ENCODE measurements at places on chromosomes 7 and 10.

- DNase-seq, result no peak
- no peaks in the 10 kb centered on the region for H3K27me3 ChIP-seq
- no peak overlapping the region for H3K27ac ChIP-seq
- peaks cover 9% of the 10 kb centered on the region for H3K36me3 ChIP-seq
Measured at GRCh38 chr7:111931016-111931517, 275.1 kb downstream of the DOCK4 start.

- H3K4me3 ChIP-seq, result no peak overlapping the region
- H3K27me3 ChIP-seq, result no peaks in the 10 kb centered on the region
- no peak for DNase-seq
- H3K27ac ChIP-seq, result no peak overlapping the region
- H3K36me3 ChIP-seq, result no peaks in the 10 kb centered on the region
Measured at GRCh38 chr7:54858008-54858692, 99.1 kb upstream of the SEC61G start.

DNA sequence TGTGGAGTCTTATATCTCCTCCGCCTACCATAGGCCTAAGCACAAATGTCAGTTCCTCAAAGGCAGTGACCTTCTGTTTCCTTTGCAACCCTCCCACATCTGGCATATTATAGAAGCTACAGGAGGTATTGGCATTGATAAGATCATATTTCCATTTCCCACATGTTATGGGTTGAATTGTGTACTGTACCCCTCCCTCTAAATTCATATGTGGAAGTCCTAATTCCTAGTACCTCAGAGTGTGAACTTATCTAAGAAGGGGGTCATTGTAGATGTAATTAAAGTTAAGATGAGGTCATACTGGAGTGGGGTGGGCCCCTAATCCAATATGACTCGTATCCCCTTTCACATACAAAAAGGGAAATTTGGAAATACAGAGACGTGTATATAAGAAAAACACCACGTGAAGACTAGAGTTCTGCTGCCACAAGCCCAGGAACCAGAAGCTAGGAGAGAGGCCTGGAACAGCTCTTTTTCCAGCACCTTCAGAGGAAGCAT lies 6.1 kb upstream of the LAMB4 start:
- no peaks in the 10 kb centered on the region for H3K4me1 ChIP-seq
- H3K27me3 ChIP-seq, result no peaks in the 10 kb centered on the region
- no peak overlapping the region for H3K27ac ChIP-seq
- no peaks in the 10 kb centered on the region for H3K36me3 ChIP-seq
- no peak overlapping the region for H3K4me3 ChIP-seq

DNA sequence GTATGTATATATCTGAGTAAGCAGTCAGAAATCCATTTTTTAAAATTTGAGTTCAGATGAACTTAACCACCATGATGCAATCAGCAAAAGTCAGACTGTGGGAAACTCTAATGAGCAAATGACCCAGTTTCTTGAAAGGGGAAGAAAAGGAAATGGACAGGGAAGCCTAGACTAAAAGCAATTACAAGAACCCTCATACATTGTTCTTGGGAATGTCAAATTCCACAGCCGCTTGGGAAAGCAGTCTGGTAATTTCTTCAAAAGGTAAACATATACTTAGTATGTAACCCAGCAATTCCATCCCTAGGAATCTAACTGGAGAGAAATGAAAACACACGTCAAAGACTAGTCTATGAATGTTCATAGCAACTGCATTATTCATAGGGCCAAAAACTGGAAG lies 16.4 kb upstream of the FOXK1 start:
- no peaks in the 10 kb centered on the region for H3K36me3 ChIP-seq
- peaks cover 17% of the 10 kb centered on the region for H3K4me1 ChIP-seq
- DNase-seq, result no peak
- peak overlapping the region; percentile 17 for H3K27ac ChIP-seq
- no peak overlapping the region for H3K4me3 ChIP-seq

DNA sequence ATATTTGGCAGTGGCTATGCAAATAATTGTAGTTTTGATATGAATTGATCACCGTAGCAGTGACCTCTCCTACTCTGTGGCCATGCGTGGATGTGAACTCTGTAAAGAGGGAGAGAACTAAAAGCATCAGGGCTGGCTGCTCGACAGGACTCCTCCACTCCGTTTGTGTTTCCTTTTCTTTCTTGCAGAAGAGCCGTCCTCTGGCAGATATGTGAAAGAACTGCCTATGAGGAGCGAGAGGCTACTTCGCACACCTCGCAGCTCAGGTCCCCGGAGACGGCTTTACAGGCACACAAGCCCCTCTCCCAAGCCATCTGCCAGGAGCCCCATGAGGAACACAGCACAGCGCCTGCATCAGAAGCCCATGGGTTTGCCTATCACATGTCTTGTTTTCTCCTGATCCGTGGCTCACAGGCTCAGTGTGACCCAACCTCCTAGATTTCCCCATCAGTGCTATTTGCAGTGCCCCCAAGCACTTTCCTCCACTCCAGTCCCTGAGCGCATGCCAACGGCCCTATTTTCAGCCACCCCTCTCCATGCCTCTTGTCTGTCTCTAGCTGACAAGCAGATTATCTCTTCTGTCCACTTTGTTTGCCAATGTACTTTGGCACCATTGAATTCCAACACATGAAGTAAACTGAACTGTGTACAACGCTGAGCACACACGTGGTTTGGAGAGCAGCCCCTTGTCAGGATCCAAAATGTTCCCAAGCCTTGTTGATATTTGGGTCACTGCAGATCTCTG lies 164.3 kb upstream of the AKR1E2 start:
- H3K27me3 ChIP-seq, result no peaks in the 10 kb centered on the region
- no peak overlapping the region for H3K27ac ChIP-seq
- H3K36me3 ChIP-seq, result no peaks in the 10 kb centered on the region

DNA sequence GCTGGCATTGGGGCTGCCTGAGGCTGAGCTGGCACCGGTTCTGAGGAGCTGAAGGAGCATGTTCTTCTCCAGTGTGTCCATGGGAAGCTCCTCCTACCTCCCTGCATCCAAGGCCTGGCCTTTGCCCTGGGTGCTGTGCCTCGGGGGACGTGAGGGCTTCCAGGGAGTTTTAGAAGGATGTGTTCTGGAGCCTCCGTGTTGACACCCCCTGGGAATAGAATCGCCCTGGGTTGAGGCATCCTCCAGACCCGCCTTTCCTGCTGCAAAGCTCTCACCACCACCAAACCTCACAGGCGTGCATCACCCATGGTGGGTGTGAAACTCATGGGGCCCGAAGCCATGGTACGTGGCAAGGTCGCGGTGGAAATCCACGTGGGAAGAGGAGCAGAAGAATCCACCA lies 95.4 kb downstream of the DYNC2I1 start:
- H3K27ac ChIP-seq, result no peak overlapping the region
- no peaks in the 10 kb centered on the region for H3K4me1 ChIP-seq
- no peak overlapping the region for H3K4me3 ChIP-seq
